ENCODE measurements at places on chromosomes 7 and 10.

GRCh38 chr7:75642810-75643486 lies 95.8 kb downstream of the HIP1 start:
- peak; percentile 26 for DNase-seq

GRCh38 chr7:22814261-22815208 lies 8.1 kb downstream of the TOMM7 start:
- DNase-seq: no peak

GRCh38 chr7:74263399-74264120 lies 9.4 kb upstream of the RFC2 start:
- no peak for DNase-seq

DNA sequence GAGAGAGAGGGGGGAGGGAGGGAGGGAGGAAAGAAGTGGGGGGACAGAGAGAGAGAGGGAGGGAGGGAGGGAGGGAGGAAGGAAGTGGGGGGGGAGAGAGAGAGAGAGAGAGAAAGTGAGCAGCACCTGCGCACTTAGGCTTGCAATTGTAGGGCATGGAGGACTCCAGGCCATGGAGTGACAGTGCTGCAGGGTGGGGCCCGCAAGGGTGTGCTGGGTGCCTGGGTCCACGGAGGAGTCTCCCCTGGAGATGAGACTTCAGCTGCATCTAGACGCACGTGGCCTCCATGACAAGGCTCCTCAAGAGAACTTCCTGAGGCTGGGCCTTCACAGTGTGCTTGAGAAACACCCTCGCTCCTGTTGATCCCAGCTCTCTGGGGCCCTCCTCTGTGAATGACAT lies 44.5 kb downstream of the CLRN3 start:
- no peak for DNase-seq

GRCh38 chr7:15214976-15215375 lies 312.4 kb upstream of the DGKB start:
- DNase-seq: no peak

DNA sequence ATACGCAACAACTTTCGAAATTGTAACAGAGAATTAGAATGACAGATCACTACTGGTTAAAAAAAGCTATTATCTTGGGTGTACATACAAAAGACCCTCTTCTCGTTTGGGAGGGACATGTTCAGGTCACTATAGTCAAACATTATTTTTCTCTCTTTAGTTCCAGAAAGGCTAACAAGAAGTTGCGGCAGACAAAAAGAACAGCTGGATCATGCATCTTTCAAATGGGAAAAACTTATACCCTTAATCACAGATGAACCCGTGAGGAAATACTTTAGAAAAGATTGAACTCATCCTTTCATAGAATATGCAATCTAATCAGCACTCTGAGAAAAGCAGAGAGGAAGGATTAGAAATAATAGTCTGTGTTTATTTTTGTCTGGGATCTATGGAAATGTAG lies 72.5 kb downstream of the EVX1 start:
- DNase-seq: no peak

- DNase-seq: no peak
Measured at GRCh38 chr7:116455499-116455898, 44.0 kb upstream of the CAV2 start.

DNA sequence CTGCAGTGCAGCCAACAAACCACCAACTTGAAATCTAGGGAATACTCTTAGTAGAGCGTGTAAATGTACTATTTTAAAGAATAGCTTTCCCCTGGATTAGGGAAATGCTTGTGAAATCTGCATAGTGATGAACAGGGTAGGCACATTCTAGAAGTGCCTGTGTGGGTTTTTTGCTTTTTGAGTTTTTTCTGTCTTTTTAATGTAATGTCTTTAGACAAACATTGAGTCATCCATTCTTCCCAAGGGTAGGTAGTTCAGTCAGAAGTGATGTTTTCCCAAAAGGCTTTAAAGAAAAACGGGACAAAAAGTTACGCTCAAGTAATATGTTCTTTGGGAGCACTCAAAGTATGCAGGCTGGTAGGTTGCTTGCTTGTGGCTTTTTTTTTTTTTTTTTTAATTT lies 130.0 kb downstream of the AUTS2 start:
- DNase-seq: no peak

DNA sequence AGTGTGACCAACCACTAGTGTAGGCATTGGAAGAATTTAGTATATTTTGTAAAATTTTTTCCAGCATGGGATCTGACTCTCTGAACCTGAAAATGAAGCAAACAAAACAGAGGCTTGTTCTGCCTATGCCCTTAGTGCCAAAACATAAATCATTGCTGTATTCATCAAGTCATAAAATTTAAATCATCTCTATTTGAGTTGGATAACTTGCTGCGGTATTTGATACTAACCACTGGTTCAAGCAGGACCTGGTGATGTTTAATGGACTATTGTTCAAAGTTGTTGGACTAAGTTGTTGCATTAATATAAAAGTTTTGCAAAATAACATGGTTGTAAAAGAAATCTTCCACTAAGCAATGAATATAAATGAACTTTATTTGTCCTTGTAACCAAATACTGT lies 19.8 kb upstream of the RPA3 start:
- DNase-seq: no peak

DNA sequence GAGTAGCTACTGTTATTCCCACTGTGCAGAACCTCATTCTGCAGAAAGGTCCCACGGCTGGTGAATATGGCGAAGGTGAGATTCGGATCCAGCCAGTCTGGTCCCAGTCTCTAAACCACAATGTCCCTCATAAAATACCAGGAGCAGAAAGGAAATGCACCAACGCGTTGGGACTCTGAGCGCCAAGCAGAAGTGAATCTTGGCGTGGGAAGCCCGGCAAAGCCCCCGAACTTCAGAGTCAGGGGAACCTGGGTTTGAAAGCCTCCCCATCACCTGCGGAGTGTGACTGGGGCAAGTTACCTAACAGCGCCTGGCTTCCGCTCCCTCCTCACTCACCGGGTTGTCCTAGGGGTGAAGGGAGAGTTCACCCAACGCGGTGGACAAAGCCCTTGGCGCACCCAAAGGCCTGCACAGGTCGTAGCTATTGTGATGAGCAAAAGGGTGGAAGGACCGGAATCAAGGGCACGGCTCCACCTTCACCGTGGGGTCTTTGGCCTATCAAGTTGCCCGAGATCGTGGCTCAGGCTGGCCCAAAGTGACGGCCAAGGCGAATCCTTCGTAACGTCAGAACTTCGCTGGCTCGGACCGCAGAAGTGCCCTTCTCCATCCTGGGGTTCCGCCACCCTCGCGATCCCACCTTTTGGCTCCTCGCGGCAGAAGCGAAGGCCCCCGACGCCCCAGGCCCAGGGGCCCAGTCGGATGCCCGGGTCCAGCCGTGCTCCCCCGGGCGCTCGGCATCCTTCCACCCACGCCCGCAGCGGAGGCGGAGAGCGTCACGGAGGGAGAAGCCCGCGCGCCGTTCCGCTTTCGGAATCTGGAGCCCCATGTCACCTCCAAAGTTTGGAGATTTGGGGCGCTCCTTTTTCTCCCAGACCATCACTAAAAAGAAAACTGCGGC lies 811 bp downstream of the RGS10 start:
- DNase-seq: peak; percentile 39

DNA sequence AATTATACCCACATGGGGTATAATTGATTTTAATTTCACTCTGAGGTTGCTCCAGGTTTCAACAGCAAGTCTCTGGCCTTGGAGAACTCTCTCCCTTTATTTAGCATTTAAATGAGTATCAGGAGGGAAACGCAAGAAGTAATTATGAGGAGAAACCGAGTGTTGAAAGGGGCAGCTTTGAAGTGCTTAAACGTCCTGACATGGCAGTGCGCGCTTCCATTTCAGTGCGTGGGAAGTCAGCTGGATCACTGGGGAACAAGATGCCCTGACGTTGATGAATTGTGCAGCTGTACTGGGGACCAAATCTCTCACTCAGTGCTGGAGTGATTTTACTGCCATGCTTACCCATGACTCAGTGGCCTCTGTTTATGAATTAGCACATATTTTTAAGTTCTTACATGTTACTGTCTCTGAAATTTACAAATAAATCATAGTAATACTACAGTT lies 106.0 kb upstream of the PRR15 start:
- DNase-seq: no peak

DNA sequence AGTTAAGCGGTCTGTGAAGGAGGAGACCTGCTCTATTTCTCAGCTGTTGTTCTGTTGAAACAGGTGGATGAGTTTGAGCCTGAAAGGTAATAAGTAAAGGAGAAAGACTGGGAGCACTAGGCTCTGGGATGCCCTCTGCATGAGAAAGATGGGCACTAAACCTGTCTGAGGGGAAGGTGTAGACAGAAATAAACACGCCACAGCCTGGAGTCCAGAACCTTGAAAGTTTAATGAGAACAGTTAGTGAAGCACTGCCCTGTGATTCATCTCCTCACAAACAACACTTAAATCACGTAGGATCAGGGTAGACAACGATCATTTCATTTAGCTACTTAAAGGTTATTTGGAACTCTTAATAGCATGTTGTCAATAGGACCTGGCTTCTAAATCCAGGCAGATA lies 193.1 kb downstream of the PHTF2 start:
- no peak for DNase-seq

DNA sequence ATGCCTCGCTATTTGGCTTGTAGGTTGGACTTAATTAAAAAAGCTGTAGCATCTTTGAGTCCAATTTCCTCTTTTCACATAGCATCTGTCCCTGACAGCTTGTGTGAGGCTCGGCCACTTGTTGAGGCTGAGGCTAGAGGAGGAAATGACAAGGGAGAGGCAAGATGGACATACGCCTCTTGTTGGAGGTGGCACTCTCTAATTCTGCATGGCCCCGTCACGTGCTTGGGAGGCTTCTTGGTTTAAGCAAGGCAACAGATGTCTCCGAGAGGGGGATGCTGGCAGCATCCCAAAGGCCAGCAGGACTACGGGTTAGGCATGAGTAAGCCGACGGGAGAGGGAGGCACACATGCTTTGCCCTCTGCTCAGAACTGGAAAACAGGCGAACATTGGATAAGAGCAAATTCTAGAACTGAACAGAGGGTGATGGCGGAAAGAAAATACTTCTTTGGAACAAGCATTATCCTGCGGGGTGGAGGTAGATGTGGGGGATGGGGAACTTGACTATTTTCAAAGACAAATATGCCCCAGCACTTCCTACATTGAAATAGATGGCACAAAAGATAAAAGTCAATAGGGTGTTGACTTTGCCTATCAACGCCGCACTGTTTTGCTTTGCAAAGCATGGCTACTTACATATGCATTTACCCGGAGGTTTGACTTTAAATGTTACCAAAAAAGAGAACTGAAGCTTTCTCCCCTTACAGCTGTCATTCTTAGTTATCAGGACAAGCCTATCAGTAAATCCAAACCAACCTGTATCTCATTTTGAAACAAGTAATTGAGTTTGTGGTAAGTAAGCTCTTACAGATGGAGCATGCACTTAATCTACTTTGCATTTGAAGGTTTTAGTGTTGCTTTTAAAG lies 94.8 kb downstream of the CHN2 start:
- DNase-seq: no peak

DNA sequence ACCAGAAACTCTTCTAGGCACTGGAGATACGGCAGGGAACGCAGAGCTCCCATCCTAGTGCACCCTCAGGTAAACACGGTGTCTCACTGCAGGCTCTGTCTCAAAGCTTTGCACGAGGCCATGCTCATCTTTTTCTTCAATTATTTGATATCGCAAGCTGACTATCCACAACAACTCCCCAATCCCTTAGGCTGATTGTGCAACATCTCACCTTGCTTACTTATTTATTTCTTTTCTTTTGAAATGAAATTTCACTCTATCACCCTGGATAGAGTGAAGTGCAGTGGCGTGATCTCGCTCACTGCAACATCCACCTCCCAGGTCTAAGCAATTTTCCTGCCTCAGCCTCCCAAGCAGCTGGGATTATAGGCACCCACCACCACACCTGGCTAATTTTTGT lies 12.4 kb downstream of the ITIH2 start:
- no peak for DNase-seq

- no peak for DNase-seq
Measured at GRCh38 chr7:2958416-2959102, 85.1 kb downstream of the CARD11 start.

GRCh38 chr7:44240983-44241510 lies 40.3 kb downstream of the YKT6 start:
- no peak for DNase-seq

GRCh38 chr10:3043512-3044368 lies 23.6 kb upstream of the PFKP start:
- no peak for DNase-seq

DNA sequence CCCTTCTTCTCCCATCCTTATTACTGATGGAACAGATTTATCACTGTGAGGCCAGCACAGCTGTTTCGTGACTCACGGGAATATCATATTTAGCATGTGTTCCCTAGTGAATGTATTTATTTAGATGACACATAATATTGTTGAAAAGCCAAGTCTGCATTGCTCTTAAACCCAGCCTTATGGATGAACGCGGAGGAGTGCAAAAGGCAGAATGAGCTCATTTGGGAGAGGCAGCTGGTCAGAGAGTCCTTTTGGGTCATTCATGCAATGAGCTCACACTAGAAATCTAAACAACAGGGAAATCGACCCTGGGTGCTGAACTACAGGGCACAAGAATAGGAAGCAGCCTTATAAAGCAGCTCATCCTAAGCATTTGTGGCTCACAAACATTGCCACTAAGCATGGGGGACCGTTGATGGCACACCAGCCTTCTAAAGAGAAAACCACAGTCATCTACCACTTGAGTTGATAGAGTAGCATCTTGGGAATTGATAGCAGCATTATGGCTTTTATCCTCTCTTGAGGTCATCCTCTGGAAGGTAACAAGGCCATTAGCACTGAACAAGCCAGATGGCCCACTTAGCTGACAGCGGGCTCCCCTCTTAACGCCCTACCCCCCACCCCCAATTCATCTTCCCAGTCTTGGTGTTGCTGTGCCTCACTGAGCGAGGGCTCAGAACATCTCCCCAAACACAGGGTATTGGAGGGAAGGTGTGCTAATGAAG lies 32.9 kb upstream of the SDK1 start:
- DNase-seq: no peak

DNA sequence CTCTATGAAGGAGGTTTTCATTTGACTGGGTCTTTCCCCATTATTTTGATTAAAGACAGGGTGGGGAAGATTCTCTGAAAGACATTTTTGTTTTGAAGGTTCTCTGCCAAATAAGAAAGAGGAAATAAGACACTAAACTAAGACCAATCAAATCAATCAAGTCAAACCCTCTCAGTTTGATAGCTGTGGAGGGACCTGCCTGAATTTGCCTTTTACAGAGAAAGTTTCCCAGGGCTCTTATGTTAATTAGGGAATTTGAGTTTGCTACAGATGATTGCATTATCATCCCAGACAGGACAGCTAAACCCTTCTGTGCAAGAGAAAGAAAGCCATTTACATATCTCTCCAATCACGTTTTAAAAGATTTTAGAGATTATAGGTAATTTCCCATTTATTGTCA lies 80.0 kb downstream of the CSTF2T start:
- no peak for DNase-seq

GRCh38 chr7:92058040-92058439 lies 76.2 kb downstream of the CYP51A1 start:
- DNase-seq: no peak

DNA sequence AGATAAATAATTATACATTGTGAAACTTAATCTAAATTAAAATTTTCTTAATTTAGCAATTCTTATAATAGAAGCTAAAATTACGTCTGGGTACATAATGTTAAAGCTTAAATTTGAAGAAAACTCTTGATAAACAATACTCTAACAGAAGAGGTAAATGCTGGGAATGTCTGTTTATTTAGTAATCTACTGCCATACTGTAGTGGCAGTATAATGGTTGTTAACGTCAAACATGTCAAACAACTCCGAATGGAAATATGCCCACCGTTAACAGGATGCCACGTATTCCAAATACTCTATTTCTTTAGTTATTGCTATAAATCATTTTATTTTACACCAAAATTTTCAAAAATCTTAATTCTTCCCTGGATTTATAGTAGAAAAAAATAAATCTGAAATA lies 40.0 kb upstream of the PTPN12 start:
- DNase-seq: no peak

GRCh38 chr7:913736-914520 lies 37.6 kb downstream of the GET4 start:
- no peak for DNase-seq

All from stimulated activated CD8-positive, alpha-beta memory T cell treated with anti-CD3 and anti-CD28 coated beads, Interleukin-2, amount 100 ng/mL, for 1 hour (primary cell).